ENCODE measurements at places on chromosomes 7 and 10. TPM values are rescaled to one million over a fixed set of nuclear protein-coding genes. Genes with fewer than 3 reads are reported as not detected.
A peak's percentile ranks its signal among the peaks of the same experiment; 100 is the strongest.

Gene CUEDC2
- 62.4 TPM for total RNA-seq

Gene RBP3
- total RNA-seq = not detected

Gene ELOVL3
- total RNA-seq = not detected

Gene CTAGE4
- 1.8 TPM for total RNA-seq

Gene LRIT1
- not detected for total RNA-seq

Gene PMPCB
- total RNA-seq = 82.5 TPM

- no peak for DNase-seq
These were observed 197.1 kb downstream of the DOCK4 start for GRCh38 chr7:112009081-112009480.

DNA sequence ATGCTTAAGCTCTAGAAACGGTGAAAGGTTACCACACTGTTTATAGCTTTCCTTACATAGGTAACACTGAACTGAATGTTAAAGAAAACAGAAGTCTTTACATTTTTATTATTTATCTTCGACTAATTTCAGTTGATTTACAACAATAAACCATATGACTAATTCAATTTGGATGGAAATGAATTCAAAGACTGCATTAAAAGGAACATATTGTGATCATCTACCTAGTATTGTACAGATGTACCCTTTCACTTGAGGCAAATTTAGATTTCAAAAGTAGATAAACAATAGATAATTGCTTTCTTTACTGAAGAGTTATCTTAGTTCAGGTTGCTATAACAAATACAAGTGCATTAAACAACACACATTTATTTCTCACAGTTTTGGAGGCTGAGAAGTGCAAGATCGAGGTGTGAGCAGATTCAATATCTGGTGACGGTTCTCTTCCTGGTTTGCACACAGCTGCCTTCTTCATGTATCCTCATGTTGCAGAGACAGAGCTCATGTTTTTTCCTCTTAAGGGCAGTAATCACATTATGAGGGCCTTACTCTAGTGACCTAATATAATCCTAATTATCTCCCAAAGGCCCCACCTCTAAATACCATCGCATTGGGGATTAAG, 15.0 kb upstream of the ARMC3 start:
- DNase-seq = peak; percentile 14

DNA sequence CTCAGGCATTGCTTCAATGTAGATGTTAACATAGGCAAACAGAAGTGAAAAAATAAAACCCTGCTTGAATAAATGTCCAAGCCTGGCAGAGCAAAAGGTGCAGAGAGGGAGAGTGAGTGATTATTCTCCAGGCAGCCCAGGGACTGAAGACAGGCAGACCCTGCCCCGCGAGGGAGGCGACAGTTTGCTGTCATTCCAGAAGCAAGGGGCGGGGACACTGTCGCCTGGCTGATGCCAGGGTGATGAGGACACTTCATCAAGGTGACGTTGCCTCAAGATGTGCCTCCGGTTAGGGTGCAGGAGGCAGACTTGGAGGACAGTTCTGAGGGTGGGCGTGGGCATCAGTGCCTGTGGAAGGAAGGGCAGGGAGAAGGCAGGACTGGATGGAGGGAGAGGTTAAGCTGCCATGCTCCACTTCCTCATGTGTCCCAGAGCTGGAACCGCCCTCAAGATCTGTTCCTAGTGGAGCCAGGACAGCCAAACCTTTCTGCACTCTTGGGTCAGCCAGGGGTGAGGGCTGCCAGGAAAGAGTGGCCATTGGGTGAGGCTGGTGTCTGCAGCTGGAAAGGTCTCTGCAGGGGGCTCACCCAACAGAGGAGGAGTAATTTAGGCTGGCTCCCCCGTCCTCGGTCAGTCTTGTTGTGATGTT, 560.5 kb upstream of the MKI67 start:
- no peak for DNase-seq

GRCh38 chr10:46069771-46070463, 23.8 kb upstream of the MSMB start:
- no peak for DNase-seq

Gene MBL2
- total RNA-seq = not detected

- DNase-seq = no peak
These were observed 117.0 kb downstream of the KBTBD2 start for GRCh38 chr7:32774541-32774951.

DNA sequence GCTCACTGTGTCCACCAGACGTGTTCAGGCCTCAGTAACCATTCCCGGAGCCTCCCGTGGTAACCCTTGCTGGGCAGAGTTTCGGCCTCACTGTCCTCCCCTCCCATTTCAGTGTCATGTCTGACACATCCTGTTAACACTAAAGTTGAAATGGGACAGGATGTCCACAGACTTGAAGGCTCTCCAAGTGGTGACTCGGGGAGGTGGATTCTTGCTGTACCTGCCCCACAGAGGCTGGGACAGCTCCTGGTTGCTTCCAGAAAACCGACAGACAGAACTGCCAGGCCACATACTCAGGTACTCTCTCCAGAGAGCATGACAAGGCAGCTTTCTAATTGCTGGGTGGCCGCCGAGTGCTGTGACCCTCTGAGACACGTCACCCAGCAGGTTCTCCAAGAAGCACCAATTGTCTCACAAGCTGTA, 17.9 kb upstream of the CYTH3 start:
- DNase-seq = no peak

GRCh38 chr7:19930051-19930450, 156.6 kb upstream of the TMEM196 start:
- no peak for DNase-seq

- DNase-seq = no peak
These were observed 353.2 kb downstream of the GPAM start for GRCh38 chr10:111830359-111830758.

DNA sequence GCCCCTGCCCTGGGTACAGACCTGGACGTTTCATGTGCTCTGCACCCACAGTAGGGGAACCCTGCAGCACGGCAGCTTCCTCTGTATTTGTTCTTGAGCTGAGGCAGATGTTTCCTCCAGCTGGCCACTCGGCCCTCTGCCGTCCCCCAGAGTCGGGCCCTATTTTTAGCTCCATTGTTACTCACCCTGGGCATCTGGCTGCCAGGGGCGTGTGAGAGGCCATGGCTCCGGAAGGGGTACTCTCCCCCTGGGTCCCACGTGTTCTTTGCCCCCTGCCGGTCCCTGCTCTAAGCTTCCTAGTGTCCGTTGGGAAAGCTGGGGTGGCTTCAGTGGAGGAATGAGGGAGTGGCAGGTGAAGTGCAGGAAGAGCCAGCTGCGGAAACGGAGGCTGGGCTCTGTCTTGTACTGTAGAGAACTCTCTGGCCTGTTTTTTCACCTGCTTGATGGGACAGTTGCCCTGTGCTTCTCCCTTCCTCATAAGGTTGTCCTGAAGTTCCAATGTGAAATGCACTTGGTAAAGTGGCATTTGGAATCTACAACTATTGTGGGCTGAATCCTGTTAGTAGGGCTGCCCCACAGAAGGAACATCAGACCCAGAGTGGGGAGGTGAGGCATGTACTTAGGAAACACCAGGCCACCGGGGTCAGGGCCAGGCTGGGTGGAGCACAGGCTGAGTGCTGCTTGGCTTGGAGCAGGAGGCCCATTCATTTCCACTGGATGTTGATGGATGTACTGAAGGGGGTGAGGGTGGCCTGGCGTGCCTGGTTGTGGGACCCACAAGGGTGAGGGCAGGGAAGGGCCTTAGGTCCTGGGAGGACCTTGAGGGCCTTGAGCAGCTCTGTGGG, 30.6 kb downstream of the PALD1 start:
- DNase-seq = no peak

DNA sequence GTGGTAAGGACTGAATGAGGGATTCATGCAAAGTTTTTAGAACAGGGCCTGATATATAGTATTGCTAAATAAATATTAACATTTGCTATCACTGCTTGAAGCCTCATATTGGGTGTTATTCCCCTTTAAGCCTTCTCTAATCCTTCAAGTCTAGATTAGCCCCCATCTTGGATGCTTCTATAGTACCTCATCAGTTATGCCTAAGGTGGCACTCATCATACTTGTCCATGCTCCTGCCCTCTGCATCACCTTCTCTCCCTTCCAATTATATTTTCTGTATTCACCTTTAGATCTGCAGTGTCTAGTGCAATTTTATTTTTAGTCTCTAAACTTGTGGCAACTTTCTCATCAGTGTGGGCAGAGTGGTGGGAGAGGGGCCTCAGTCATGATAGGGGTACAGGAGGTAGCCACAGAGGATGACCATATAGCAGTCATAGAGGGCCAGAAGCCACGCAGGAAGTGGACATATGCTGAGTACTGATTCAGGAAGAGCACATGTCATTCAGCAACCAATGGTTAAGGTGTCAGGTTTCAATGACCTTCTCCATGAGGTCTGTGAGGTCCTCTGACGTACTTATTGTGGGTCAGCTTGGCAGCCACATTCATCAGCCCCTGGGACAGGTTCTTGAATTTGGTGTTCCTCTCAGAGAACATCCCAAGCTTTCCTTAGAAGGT, 2.5 kb downstream of the ENTPD1 start:
- DNase-seq = no peak

DNA sequence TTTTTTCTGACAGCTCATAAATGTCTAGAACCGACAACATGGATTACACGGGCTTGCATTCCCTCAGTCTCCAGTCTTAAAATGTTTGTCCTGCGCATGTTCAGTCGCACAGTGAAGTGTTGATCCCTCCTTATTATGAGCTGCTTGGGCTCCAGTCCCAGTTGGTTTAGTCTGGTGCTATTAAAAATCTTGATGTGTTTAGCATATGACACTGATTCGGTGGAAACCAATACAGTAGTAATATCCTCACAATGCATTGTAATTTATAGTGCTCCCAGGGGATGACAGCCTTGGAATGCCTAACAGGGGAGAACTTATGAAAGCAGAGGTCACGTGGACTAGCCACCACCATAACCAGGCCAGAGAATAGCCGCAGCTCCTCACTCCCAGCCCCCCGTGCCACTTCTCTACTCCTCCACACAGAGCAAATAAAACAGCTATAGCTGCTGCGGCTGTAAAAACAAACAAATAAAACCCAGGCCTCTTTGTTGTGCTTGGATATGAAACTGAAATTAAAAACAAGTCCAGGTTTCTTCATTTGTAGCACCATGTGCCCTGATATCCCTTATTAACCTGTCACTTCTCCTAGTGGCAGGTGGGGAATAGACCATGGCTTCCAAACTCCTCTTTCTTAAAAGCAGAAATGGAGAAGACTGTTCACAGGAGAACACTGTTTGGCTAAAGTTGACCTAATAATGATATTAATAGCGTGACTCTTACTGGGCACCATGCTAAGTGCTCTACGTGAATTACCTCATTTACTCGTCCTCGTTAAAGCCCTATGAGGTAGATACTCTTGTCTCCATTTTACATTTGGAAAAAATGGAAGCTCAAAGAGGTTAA, 7.7 kb downstream of the DPCD start:
- no peak for DNase-seq

- DNase-seq = no peak
These were observed 173.8 kb upstream of the PLXNA4 start for GRCh38 chr7:132750096-132750495.

- DNase-seq = no peak
These were observed at the start of gene ADCY1 for GRCh38 chr7:45573661-45574415. ADCY1 (plus strand) TSS chr7:45574368; CDS start chr7:45574544, 176 bp downstream.

Gene CCDC146
- 1.2 TPM for total RNA-seq

Gene CPA2
- not detected for total RNA-seq

DNA sequence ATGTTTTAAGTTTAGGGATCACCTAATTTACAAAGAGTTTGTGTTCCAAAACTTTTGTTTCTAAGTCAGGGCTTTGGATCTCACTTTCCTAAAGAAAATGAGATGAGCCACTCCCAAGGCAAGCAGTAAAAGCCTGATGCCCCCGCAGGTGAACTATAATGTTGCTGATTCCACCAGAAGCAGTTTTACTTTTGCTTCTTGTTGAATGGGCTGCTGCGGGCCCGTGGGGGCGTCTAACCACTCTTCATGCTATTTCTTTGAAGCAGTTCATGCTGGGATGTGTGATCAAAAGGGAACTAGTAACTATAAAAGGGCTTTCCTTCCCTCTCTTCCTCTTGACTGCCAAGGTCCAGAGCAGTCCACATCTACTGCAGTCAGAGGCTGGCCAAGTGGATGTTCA, 118.7 kb upstream of the NEBL start:
- DNase-seq = no peak

Gene SPDYE6
- not detected for total RNA-seq

GRCh38 chr7:114086914-114087652, 168.3 kb upstream of the PPP1R3A start:
- no peak for DNase-seq

DNA sequence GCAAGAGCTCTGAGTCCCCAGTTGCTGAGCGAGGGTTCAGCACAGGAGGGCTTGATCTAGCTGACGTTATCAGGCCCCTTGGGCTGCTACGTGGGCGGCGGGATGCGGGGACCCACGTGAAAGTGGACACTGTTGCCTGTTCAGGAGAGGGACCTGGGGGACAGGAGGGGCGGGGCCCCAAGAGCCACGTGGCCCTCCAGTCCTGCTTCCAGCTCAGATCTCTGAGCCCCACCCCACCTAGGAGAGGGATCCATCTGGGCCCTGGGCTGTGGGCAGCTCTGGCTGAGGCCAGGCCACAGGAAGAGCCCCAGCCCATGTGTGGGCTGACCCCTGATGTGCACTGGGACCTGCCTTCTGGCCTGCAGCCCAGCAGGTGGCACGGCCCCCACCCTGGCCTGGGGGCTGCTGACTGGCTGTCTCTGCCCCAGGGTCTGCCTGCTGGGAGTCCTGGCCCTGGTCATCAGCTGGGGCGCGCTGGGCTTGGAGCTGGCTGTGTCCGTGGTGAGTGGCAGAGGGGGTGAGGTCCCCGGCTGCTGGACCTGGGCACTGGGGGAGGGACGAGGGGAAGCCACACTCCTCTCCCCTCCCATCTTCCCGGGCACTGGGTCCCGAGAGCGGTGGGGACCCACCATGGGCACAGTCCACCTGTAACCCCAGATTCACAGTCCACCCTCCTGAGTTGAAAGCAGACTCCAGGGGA, 17.5 kb downstream of the TTYH3 start:
- no peak for DNase-seq

Gene PIP
- not detected for total RNA-seq

Gene SFTPD
- total RNA-seq = not detected

GRCh38 chr7:88042157-88042556, 108.1 kb downstream of the ADAM22 start:
- no peak for DNase-seq

Gene RNF32
- 0.20 TPM for total RNA-seq

Gene NUTM2B
- total RNA-seq = 0.50 TPM
